AG04449 (cell line): ENCODE measurements at places on chromosomes 16 and 17.

- no peak for DNase-seq
These were observed 123.7 kb upstream of the HS3ST3A1 start for GRCh38 chr17:13725288-13725990.

- DNase-seq: no peak
These were observed 1.8 kb downstream of the PIK3R5 start for GRCh38 chr17:8963647-8964258.

- DNase-seq: no peak
These were observed 6.4 kb downstream of the DRC7 start for GRCh38 chr16:57700781-57701551.

- no peak for DNase-seq
These were observed 5.4 kb upstream of the GIP start for GRCh38 chr17:48973806-48974205.

- DNase-seq: no peak
These were observed 1.5 kb downstream of the MINK1 start for GRCh38 chr17:4834681-4835020.

GRCh38 chr17:69828087-69828486 lies 246.9 kb upstream of the KCNJ16 start:
- no peak for DNase-seq

GRCh38 chr17:48928876-48929811 lies 15.5 kb downstream of the SNF8 start:
- DNase-seq: no peak

GRCh38 chr17:50289991-50290702 lies 15.9 kb downstream of the TMEM92 start:
- peak; percentile 96 for DNase-seq

GRCh38 chr17:42519546-42520491 lies 16.2 kb upstream of the NAGLU start:
- DNase-seq: peak; percentile 98

GRCh38 chr17:11644265-11645212 lies 46.3 kb downstream of the DNAH9 start:
- DNase-seq: no peak

DNA sequence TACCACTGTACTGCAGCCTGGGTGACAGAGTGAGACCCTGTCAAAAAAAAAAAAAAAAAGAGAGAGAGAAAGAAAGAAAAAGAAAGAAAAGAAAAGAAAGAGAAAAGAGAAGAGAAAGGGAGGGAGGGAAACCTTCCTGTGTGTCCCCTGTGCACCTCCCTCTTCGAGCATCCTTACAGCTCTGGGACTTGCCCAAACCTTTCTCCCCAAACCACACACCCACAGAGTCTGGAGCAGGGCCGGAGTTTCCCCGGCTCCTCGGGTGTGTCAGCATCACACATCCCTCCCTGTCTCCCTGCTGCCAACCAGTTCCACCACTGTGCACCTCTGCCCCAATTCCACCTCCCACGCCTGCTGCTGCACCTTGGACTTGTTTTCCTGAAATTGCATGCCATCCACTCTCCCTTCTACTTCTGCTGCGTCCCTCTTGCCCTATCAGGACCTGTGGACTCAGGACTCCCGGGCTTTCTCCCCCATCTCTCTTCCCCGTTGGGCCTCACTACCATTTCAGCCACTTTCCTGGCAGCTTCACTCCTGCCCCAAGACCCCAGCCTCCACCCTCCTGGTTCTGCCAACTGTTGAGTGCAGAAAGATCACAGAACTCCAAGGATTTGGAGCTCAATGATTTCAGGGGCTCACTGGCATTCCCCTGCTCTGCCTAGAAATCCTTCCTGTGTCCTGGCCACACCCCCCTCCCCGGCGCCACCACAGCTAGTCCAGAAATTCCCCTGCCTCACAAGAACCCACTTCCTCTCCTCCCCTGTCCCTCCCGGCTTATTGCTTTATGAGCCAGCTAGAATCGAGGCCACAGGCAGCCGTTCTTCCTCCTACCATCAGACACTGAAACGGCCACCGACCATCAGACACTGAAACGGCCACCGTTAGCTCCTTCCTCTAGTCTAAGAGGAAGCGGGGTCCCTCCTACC lies 3.7 kb upstream of the CDK3 start:
- no peak for DNase-seq

DNA sequence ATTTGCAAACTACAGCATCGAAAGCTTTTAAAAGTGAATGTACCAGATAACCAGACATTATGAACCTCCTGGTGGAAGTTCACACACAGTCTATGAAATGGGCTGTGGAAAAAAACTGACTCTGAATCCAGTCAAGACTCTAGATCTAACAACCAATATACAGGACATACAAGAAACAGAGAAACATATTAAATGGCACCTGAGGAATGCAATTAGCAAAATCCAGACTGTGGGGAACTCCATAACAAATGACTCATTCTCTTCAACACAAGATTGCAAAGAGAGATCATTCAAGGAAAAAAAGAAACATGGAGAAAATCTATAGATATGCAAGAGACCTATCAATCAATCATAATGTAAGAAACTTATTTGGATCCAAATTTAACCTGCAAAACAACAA lies 119.0 kb downstream of the MYO1D start:
- DNase-seq: no peak

DNA sequence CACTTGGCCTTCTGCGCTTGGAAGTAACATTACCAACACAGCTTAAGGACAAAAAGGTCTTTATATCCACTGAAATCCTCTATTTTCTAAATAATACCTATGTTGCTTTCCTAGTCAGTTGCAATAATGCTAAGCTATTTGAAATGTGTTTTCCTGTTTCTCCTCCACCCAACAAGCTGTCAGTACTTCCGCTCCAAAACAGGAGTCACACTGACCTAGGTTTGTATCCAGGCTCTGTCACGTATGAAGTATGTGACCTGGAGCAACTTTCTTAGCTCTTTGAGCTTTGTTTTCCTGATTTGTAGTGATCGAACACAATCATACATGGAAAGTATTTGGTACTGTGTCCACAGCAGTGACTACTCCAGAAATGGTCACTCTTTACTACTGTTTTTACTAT lies 24.3 kb upstream of the MYLK3 start:
- DNase-seq: no peak

DNA sequence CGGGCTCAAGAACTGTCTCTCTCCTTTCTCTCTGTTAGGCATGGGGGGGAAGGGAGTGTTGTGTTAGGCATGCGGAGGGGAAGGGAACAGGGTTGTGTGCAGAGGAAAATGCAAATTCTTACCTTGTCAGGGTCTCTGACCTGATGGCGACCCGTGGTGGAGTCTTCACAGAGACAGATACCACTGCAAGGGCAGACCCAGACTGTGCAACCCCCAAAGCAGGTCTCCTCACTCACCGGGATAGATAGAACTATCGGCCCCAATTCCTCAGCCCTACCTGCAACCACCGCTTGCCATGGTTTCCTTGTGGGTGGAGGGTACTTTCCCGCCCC lies 9.6 kb upstream of the MPP2 start:
- no peak for DNase-seq

GRCh38 chr17:55926276-55926990 lies 175.6 kb downstream of the PCTP start:
- no peak for DNase-seq

DNA sequence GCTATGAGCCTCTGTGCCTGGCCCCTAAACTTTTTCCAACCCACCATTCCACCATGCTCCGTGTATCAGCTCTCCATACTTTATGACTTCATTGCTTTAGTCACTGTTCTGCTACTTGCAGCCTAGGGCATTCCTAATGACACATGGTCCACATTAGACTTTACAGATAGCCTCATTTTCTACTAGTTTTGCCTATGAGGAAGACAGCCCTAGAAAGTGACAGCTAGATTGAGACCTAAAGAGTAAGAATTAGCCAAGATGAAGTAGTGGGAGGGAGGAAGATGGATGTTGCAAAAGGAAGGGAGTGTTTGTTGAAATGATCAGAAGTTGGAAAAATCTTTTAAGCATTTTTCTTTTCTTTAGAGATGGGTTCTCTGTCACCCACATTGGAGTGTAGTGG lies 11.0 kb downstream of the C16orf54 start:
- no peak for DNase-seq

GRCh38 chr17:57440522-57441269 lies 184.4 kb downstream of the MSI2 start:
- DNase-seq: no peak

- DNase-seq: no peak
These were observed 17.6 kb downstream of the CLUAP1 start for GRCh38 chr16:3518292-3518985.

DNA sequence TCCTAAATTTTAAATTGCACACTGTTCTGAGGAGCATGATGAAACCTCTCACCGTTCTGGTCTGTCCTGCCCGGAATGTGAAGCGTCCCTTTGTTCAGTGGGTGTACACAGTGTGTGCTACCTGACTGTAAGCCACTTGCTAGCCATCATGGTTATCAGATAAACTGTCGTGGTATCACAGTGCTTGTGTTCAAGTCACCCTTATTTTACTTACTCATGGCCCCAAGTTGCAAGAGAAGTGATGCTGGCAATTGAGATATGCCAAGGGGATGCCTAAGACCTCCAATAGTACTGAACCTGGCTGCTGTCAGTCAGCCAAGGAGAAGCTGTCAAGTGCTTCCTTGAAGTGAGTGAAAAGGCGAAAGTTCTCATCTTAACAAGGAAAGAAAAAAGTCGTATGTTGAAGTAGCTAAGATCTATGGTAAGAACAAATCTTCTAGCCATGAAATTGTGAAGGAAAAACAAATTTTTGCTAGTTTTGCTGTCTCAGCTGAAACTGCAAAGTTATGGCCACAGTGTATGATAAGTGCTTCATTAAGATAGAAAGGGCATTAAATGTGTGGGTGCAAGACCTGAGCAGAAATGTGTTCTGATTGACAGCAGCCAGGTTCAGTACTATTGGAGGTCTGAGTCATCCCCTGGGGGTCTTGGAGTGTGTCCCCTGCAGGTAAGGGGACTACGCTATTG lies 5.8 kb downstream of the PIK3R6 start:
- DNase-seq: no peak

GRCh38 chr17:10327640-10328039 lies 45.2 kb downstream of the MYH13 start:
- no peak for DNase-seq

DNA sequence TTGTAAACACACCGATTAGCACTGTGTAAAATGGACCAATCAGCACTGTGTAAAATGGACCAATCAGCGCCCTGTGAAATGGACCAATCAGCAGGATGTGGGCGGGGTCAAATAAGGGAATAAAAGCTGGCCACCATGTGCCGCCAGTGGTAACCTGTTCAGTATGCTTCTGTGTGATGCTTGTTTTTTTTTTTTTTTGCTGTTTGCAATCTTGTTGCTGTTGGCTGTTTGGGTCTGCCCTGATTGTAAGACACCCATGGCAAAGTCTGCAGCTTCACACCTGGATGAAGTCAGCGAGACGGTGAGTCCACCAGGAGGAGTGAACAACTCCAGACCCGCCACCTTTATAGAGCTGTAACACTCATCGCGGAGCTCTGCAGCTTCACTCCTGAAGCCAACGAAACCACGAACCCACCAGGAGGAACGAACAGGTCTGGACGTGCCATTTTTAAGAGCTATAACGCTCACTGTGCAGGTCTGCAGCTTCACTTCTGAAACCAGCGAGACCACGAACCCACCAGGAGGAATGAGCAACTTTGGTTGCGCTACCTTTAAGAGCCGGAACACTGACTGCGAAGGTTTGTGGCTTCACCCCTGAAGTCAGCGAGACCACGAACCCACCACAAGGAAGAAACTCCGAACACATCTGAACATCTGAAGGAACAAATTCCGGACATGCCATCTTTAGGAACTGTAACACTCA lies 85.0 kb upstream of the MED9 start:
- no peak for DNase-seq

DNA sequence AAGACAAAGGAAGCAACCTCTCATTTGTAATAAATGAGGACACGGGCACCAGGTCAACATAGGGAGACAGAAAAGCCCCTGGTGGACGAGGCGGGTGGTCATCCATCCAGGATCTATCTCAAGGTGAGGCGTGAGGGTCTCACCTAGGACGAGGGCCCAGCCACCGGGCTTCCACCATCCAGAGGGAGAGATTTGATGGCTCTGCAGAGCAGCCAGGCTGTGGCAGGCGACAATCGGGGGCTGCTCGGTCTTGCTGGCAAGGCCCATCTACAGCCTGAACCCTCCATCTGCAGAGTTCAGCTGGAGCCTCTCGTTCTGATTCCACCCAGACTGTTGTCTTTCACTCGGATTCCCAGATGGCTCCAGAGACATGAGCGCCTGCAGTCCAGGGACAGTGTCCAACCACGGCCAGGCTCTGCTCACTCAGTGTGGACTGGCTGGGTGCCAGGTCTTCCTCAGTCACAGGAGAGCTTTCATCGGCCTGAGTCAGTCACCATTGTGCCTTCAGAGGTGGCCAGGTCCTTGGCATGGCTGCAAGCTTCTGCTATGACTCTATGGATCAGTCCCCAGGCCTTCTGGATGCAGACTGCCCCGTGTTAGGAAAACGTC lies 5.9 kb downstream of the LITAFD start:
- no peak for DNase-seq

GRCh38 chr17:65593855-65594845 lies 32.7 kb upstream of the AXIN2 start:
- DNase-seq: no peak

- no peak for DNase-seq
These were observed 83.3 kb downstream of the GSG1L start for GRCh38 chr16:27980076-27980775.

- no peak for DNase-seq
These were observed 68.1 kb downstream of the GNAO1 start for GRCh38 chr16:56259425-56259779.

DNA sequence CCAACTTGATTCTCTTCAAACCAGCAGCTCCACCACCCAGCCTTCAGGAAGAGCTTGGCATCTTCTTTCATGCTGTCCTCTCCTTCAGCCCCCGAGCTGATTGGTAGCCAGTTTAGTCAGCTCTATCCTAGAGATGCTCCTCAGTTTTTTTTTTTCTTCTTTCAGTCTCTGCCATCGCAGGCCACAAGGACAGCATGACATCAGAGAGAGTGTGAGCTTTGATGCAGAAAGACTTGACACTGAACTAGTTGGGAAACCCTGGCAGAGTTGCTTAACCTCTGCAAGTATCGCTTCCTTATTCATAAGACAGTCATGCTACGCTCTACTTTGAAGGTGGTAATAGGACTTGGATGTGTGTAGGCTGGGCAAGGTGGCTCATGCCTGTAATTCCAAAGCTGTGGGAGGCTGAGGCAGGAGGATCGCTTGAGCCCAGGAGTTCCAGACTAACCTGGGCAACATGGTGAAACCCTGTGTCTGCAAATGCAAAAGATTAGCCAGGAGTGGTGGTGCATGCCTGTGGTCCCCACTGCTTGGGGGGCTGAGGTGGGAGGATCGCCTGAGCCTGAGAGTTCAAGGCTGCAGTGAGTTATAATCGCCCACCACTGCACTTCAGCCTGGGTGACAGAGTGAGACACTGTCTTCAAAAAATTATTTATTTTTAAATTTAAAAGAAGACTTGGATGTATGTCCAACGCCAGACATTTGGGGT lies 2.6 kb downstream of the CD300LB start:
- DNase-seq: no peak

DNA sequence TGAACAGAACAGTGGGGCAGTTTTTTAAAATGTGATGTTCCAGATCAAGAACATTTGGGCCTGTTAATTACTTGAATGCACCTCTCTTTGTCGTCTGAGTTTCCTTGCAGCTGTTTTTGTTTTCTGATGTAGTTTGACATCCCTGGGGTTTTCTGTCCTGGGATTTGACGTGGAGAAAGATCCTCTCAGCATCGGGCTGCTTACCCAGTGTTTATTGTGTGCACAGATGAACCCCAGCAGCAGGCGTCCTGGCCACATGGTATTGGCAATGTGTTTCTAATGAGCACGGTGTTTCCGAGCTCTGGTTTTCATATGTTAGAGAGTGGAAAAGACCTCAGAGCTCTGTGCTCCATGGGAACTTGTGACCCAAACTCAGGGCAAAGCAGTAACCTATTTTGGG lies 191.1 kb upstream of the IRX3 start:
- DNase-seq: no peak

GRCh38 chr17:39016193-39017153 lies 49.3 kb upstream of the FBXO47 start:
- no peak for DNase-seq
